ENCODE measurements at places on chromosomes 11 and 22. TPM values are rescaled to one million over a fixed set of nuclear protein-coding genes. Genes with fewer than 3 reads are reported as not detected.

- DNase-seq = no peak
These were observed 68.2 kb upstream of the ANO3 start for GRCh38 chr11:26263769-26264168.

GRCh38 chr11:12232160-12232559, 121.8 kb downstream of the MICAL2 start:
- DNase-seq = no peak

- DNase-seq = no peak
These were observed 316.8 kb downstream of the CASP12 start for GRCh38 chr11:104581246-104581980.

DNA sequence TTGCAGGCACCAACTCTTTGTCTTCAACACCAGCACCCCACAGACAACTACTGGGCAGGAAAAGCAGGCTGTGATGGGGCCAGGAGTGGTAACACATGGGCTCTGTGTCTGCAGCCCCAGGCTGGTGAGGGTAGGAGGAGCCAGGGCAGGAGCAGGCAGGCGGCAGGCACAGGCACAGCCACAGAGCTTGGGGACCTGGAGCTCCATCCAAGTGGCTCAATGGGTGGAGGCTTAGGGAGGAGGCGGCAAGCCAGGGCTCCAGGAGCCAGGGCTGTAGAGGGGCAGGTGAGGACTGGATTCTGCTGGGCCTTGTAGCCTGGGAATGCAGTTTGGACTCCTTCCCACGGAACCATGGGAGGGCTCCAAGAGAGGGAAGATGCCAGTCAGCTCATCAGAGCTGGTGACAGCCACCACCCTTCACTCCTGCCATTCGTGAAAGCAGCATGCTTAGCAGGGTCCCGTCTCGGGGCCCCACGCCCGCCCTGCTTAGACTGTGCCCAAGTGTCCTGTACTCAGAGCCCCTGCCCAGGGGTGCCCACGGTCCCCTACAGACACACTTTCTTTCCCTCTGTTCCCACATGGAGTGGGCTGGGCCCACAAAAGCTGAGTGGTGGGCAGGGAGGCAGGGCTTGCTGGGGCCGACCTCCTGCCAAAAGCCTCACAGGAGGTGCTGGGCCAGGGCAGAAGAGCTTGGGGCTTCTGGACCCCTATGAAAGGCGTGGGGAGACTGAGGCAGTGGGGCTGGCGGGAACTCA, 12.4 kb downstream of the TTC38 start:
- DNase-seq = no peak

DNA sequence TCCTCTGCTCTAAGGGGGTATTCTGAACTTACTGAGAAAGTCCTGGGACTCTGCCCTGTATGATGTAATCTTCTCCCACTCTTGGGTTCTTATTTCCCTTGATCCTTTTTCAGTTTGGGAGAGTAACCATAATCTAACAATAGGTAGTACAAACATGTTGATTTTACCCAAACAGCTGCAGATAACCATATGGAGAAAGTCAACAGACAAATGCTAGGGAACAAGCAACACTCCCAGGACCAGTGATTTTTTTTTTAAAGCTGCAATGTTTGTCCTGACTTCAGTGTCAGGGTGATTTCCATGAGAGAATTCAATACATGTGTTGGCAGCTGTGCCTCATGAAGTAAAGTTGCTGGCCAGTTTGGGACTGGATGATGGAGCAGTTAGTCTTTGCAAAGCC, 156.5 kb downstream of the FCHSD2 start:
- DNase-seq = no peak

- DNase-seq = no peak
These were observed 91.0 kb downstream of the SERGEF start for GRCh38 chr11:17921659-17922415.

DNA sequence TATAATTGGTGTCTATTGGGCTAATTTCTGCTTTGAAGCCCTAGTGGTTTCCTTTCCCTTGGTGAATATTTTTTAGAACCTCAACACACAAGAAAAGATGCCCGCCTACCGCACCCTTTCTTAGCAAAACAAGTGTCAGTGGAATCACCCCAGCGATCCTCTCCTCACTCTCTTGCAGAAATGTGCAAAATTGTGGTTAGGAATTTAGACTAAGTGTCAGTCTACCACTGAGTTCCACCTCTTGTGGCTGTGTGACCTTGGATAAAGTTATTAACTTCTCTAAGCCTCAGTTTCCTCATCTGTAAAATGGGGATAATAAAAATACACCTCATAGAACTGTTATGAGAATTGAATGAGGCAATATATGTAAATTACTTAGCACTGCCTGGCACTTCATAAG, 5.3 kb upstream of the JAML start:
- DNase-seq = no peak

GRCh38 chr11:134691295-134691873, 279.3 kb upstream of the B3GAT1 start:
- no peak for DNase-seq

DNA sequence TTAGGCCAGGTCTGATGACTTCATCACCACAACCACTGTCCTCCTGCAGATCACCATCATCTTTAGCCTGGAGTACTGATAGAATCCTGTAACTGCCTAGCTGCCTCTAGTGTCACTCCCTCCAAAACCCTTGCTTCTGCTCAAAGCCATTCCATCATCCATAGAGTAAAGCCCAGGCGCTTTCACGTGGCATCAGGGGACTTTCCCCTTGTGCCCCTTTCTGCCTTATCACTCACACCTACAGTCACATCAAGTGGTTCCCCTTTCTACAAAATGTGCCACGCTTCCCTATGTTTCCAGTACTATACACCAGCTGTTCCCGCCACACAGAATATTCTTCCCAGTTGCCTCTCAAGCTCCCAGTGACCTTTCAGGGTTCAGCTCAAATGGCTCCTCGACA, 75.9 kb downstream of the MN1 start:
- no peak for DNase-seq

The TBX10 gene
- 0.09 TPM for polyA plus RNA-seq

- DNase-seq = no peak
These were observed 63.7 kb downstream of the ETS1 start for GRCh38 chr11:128523641-128524040.
